D341Med (cell line): ENCODE measurements at places on chromosomes 7 and 10.

- no peak for DNase-seq
Measured at GRCh38 chr10:26665080-26666048, 32.1 kb upstream of the PDSS1 start.

DNA sequence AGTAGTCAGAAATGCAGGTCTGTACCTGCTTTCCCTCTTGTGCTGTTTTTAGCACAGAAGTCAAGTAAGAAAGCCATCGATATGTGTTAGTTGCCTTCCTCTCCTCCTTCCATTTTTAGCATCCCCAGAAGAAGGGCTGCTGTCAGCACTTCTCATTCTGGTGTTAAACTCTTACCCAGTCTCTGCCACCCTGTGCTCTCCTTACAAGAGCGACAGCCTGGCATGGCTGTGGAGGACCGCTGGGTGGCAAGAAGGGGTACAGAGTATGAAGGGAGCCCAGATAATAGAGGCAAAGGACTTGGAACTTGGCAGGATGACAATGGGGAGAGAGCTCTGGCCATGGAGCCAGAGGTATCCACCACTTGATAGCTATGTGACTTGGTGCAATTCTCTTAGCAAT lies 103.5 kb downstream of the RPS24 start:
- DNase-seq, result no peak

GRCh38 chr10:63525021-63525420 lies 3.8 kb downstream of the REEP3 start:
- DNase-seq, result no peak

DNA sequence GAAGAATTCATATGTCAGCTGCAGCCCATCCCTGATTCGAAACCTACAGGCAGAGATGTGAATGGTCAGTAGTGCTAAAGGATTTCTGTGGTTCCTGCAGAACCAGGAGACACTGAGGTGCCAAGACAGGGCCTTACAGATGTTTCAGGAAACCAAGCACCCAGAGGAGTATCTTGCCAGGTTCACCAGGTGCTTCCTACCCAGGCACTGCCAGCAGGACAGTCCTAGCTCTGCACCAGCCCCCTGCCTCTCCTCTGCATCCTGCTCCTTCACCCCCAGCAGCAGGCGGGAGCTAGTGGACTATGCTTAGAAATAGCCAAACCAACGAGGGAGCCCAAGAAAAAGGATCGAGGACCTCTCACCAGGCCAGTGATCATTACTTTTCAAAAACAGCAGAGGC lies 4.2 kb upstream of the IKZF1 start:
- DNase-seq, result no peak

DNA sequence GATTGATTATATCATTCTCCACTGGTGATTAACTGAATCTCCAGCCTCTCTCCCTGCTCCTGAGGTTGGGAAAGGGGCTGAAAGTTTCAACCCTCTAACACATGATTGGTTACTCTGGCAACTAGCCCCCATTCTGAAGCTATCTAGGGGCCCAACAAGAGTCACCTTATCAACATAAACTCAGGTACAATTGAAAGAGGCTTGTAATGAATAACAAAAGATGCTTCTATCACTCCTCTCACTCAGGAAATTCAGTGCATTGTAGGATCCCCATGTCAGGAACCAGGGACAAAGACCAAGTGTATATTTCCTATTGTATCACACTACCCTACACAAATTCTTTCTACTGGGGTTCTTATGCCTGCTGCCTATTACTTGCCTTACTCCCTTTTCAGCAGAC lies 123.9 kb upstream of the SLC13A1 start:
- DNase-seq, result no peak

DNA sequence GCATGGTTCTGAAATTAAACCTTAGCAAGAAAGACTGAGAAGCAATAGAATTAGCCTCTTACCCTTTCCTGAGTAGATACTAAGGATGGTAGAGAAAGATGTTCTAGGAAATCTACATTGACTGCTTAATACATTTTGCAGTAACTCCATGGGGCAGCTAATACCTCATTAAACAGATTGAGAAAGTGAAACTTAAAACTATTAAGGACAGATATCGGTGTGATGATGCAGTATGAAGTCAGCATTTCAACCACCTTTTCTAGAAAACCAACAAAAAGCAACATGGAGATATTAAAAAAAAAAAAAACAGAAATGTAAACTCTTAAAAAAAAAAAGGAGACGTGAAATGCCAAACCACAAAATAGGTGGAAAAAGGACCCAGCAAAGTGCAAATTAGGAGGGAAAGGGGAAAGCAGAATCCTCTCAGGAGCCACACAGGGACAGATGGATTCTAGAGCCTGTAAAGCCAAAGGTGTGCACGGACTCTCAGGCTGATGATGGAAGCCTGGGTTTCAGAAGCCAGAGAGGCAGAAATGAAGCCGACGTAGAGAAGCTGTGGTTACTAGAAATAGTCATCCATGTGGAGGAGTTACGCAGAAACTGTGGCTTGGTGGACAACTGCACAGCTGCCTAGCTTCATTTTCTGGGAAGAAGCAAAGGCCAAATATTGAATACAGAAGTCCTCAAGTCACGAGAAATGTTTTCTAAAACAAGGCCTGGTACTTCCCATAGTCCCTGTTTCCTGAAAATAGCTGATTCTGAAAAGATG lies 38.1 kb upstream of the GPR141 start:
- no peak for DNase-seq

DNA sequence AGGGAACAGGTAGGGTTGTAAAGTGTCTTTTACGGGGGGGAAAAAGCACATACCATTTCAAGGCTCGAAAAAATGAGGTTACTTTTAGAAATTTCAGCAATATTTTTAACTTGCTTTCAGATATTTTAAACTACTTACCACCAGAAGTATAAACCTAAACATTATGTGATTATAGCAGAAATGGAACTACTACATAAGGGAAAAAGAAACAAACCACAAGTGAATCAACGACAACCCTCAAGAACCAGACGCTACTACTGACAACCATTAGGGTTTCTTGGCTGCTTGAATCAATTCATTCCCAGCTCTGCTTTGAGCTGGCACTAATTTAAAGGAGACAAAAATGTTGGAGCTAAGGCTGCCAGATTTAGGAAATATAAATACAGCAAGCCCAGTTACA lies 80.1 kb downstream of the ZFAND4 start:
- no peak for DNase-seq

GRCh38 chr10:92091965-92092364 lies 168.4 kb downstream of the BTAF1 start:
- no peak for DNase-seq

DNA sequence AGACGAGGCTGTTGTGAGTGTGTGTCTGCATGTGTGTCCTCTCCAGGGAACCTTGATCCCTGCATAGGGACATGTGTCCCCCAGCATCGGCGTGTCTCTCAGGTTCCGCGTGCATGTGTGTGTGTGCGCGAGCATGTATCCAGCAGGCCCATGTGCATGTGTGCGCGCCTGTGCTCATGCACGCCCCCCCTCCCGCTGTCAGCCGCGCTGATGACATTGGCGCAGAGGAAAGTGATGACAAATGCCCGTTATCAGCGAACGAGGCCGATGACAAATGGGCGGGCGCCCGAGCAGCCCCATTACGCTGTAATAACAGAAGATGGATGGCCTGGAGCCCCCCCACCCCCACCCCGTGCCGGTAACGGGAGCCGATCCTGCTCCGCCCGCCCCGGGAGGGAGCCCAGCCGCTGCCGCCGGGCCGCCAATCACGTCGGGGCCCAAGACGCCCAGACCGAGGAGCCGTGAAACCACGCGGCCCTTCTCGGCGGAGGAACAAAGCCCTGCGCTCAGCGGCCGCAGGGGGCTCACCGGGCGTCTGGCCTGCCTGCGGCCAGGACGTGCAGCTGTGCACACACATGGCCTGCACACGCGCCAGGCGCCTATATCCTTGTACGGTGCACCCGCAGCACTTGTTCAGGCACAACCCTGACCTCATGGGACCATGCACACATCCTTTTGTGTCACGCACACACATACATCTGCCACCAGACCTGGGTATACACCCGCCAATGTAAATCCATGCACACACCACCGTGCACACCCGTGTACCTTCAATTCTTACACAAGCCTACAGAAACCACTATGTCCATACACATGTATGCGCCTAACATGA lies 21.5 kb downstream of the POLL start:
- DNase-seq, result no peak

- no peak for DNase-seq
Measured at GRCh38 chr7:135993950-135994349, 16.8 kb upstream of the MTPN start.

GRCh38 chr7:78605119-78605518 lies 806.5 kb downstream of the PHTF2 start:
- no peak for DNase-seq

DNA sequence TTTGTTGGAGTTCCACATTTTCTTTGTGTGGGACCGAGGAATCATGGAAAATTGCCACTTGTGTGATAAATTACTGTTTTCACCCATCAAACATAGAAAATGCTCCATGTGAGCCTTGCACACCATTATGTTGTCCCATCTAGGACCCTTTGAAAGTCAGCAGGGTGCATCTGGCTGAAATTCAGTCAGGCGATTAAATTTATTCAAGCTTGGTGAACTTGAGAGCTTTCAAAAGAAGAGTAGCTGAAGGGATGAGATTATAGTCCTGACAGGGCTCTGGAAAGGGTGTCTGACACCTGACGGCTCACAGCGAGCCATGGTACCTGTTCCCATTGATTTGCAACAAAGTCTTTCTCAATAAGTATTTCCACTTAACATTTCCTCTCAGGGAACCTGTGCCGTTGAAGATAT lies 399.7 kb upstream of the ETV1 start:
- peak; percentile 19 for DNase-seq

DNA sequence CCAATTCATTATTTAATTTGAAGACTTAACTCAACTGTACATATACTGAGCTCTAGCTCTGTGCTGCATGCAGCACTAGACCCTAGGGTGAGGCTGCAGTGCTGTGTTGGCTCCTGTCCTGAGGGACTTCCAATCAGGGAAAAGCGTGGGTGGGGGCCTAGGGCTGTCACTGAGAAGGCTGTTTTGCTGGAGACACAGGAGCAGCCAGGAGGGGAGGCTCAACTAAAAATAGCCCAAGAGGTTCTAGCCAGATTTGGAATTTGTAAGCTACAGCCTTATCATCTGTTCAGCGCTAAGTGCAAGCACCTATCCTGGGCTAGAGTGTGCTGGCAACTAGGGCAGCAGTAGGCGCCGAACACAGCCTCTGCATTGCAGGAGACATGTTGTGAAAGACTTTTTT lies 121.1 kb downstream of the VWC2 start:
- no peak for DNase-seq

DNA sequence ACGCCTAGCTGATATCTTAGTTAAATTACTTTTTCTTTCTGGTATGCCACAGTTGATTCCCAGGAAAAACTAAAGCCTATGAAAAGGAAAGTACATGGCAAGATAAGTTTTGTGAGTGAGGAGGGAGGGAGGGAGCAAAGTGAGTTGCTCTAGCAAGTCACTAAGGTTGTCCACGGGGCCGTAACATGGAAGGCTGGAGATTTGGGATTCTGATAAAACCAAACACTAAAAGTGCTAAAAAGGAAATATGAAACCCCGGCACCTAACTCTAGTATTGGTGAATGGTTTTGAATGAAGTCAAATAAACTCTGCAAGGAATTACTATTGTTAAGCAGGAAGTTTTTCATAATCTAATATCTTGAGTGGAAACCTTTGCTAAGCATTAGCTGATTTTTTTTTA lies 1.7 kb downstream of the AGR2 start:
- DNase-seq, result no peak

DNA sequence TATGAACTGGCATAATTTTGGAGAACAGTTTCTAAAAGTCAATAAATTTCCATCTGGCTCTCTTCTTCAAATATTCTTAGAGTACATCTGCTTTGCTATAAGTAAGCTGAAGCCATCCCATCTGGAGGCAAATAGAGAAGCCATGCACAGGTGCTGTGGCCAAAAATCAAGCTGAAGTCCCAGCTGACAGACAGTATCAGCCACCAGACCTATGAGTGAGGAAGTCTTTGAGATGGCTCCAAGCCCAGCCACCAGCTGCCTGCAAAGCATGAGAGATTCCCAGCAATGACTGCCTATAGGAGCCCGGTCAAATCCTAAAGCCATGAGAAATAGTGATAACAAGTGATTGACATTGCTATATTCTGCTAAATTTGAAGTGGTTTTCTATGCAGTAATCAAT lies 21.7 kb upstream of the PRSS58 start:
- DNase-seq, result no peak

DNA sequence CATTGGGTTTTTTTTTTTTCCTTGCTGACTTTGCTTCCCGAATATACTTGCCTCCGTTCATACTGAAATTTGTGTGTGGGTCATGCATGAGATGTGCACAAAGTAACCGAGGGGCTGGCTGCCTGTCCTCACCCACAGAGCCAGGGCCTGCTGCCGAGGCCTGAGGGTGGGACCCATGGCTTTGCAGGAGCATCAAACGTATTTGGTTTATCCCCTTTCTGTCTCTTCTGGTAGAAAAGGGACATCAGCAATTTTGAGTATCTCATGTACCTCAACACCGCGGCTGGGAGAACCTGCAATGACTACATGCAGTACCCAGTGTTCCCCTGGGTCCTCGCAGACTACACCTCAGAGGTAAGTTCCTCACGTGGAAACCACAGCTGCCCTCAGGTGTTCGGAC lies 3.5 kb upstream of the LRRC18 start:
- no peak for DNase-seq

DNA sequence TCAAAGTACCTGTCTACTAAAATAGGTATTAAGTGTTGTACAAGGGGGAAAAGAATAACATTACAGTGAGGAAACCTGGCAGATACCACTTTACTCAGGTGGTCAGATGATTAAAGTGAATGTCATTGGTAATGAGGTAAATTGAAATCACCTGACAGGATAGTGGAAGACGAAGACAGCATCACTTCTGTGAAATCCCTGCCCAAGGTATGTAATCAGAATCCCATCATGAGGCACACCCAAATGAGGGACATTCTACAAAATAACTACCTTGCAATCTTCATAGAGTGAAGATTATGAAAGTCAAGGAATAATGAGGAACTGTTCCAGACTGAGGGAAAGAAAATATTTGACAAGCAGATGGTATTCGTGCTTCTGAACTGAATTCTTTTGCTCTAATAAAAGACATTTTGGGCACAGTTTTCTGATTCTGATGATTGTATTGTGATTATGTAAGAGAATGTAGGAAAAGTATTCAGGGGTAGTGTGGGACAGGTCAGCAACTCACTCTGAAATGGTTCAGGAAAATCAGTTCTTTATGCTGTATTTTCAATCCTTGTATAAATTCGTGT lies 33.3 kb upstream of the ARMS2 start:
- no peak for DNase-seq

DNA sequence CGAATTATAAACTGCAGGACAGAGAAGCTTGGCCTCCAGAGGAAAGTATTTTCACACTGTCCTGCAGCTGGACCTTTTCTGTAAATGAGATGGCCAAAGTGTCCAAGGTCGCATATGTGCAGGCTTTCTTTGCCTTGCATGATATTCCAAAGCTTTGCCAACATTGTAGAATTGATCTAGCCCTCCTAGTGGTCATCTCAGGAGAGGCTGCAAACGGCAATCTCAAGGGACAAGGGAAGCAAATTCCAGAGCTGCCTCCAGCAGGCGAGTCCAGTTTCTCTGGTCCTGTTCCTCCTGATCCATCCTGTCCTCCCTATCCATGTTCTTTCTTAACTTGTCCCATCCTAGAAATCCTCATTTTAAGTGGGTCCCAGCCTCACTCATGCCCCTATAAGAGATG lies 373.4 kb upstream of the PCDH15 start:
- DNase-seq, result no peak
